NCI-H1436 treated with DMSO at 0.1 percent for 48 hours (cell line): ENCODE measurements at places on chromosomes 2 and 18.

DNA sequence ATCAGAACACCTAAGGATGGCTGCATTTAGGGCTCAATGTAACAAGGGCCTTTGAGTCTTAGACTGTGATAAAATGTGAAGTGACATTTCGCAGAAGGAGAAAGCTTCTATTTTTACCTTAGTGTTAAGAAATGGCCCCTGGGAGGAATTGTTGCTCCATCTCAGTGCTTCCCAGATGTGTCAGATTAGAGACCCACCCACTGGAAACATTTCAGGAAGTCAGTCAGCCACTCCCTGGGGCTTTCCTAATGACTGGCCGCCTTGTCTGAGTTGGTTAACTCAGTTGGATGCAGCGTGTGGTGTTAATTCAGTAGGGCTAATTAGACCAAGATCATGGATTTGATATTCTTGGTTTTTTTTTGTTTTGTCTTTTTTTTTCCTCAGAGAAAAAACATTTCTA is 355.9 kb downstream of the PIK3C3 start:
- no peak for DNase-seq

DNA sequence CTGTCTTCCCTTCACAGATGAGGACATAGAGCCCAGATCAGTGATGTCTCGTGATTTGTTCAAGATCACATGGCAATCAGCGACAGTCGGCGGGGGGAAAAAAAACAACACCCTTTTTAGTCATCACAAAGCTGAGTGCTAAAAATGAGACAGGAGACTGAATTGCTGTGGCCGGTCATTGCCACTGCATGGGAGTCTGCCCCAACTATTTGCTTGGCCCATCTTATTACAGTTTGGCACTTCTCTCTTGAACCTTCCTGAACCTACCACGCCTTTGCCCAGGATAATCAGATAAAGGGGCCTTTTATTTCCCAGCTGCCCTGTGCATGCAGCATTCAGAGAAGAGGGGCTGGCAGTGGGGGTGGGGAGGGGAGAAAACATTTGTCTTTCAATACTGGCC is 42.7 kb downstream of the SETBP1 start:
- no peak for DNase-seq

DNA sequence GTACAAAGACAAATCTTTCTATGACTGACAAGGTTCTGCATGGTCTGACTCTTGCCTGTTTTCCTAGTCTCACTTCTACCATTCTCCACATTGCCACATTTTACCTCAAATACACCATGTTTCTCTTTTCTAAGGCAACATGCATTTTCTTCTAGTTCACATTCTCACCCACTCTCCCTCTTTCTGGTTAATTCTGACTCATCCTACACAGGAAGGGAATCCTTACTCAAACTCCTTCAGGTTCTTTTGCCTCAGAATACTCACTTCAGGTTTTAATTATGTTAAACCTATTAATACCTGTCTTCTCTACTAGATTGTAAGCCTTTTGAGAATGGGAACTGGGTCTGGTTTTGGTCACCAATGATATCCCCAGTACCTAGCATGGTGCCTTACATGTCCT is 47.2 kb downstream of the MAP2 start:
- no peak for DNase-seq

- no peak for DNase-seq
These were observed 73.3 kb upstream of the FOSL2 start for GRCh38 chr2:28319118-28320008.

GRCh38 chr2:189300916-189301315 is 121.4 kb upstream of the COL5A2 start:
- no peak for DNase-seq

DNA sequence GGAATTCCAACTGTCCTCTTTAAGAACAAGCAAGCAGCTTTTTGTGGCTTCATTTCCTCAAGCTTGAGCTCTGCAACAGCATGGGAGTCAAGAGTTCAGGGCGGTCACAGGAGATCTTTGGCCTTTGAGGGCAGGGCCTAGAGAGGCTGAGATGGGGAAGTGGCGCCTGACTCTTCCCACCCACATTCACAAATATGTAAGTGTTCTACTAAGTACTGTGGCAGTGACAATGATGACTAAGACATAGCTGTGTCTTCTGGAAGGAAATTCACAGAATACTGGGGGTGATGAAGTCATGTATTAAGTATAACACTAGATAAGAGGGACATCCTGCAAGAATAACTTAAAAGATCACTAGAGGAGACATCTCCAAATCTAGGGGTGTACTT is 15.0 kb downstream of the RND3 start:
- no peak for DNase-seq

DNA sequence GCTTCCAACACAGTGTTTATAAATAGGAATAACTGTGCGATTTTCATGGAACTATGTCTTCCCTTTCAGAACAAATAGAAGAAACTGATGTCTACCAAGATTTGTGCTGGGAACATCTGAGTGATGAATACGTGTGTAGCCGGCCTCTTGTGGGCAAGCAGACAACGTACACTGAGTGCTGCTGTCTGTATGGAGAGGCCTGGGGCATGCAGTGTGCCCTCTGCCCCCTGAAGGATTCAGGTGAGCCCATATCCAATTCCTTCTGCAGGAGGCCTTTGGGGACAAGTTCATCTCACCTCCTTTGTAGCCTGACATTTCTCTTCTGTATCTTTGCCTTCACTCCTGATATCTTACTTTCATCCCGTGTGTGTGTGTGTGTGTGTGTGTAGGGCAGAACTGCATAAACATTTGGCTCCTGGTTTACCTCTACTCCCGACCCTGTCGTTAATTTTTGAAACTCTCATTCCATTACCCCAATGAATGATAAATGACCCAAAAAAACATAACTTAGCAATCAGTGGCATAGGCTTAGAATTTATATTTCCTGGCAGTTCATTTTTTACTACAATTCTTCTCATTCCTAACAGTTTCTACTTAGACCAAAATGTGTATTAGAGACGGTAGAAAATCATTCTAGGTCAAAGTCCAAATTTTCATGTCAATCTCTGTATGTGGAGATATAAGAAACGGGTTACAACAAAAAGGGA is 111.0 kb upstream of the RASGRP3 start:
- DNase-seq, result no peak

GRCh38 chr2:104120171-104120570 is 733.7 kb upstream of the POU3F3 start:
- no peak for DNase-seq

DNA sequence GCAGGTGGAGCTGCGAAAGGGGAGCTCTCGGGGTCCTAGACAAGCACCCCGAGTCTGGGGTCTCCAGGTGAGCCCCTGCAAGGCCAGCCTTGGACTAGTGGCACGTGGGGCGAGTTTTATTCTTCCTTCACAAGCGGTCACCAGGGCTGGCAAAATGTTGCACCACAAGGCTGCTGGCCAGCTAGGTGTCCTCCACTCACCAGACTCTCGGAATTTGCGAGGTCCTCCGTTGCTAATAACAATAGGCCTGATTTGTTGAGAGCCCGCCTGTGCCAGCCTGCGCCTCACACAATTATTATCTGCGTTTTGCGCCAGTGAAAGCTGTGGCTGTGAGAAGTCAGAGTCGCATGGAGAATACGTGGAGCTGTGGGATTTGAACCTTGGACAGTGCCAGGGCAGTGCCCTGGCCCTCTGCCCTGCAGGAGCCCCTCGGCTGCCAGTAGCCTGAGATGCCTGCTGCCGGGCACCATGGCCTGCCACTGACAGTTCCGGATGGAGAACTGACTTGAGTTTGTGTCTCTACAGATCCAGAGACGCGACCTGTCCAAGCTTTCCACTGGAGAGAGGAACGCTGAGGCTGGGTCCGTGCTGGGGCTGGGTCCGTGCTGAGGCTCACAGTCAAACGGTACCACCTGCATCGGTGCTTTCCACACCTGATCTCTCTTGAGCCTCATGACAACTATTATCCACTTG is 77.6 kb upstream of the ODC1 start:
- no peak for DNase-seq

GRCh38 chr18:59464486-59464885 is 105.4 kb upstream of the LMAN1 start:
- DNase-seq, result no peak

DNA sequence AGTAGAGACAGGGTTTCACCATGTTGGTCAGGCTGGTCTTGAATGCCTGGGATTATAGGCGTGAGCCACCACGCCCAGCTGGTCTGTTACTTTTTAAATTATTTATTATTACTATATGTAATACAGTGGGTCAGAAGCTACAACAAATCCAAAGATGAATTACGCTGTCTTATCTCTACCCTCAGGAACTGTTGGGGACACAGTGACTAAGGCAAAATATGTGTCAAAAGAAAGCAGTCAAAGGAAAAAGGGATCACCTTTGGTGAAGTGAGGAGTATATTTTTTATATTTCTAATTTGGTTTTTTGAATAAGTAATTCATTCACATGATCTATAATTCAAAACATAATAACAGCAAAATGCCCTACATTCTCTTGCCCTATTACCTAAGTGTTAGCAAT is 4.7 kb downstream of the CREB1 start:
- no peak for DNase-seq

DNA sequence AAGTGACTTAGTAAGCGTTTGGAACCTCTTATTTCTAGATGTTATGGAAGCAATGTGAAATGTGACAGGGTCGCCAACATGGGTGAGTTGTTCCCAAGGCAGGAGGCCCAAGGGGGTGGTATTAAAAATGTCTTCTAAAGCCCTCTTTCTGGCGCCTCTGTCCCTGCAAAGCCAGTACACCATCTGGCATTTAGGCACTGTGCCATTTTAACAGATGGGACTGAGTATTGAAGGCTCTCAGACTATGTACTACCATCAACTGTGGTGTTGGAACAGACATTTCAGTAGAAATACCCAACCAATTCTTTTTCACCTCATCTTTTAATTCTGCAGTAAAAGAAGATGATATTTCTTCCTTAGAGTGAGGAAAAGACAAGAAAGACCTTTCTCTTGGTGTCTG is 384.5 kb upstream of the MMADHC start:
- no peak for DNase-seq

- no peak for DNase-seq
These were observed 69.2 kb downstream of the TRIP12 start for GRCh38 chr2:229852565-229852964.

DNA sequence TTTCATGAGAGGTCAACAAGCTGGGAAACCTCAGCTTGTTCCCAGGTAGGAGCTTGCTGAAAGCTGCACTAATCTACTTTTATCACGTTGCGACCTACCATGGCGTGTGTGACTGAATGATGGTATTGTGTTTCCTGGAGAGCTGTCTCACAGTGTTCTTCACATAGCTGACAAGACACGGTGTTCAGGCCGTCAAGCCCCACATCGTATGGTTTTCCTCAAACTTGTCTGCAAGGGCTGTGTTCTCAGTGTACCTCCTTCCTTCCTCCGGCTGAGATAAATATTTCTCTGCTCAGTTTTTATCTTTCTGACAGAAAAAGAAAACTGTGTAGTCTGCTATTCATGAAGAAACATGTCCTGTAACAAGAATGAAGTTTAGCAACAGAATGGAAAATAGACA is 244.8 kb downstream of the DCDC2C start:
- no peak for DNase-seq

DNA sequence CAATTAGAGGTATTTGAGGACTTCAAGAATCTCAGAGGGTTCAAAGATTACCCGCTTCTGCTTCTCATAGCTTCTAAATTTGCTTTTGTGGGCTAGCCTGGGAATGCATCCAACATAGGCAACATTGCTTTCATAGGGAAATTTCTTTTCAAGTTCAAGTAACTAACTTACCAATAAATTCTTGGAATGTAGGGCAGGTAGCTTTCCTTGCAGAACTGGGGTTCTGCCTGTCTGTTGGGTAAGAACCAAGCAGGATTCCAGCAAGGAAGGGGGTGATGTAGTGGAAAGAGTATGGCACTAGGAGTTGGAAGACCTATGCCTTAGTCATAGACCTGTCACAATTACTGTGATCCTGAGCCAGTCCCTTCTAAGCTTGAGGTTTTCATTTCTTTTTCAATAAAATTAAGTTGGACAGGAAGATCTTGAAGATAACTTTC is 164.1 kb downstream of the FHOD3 start:
- DNase-seq, result no peak

DNA sequence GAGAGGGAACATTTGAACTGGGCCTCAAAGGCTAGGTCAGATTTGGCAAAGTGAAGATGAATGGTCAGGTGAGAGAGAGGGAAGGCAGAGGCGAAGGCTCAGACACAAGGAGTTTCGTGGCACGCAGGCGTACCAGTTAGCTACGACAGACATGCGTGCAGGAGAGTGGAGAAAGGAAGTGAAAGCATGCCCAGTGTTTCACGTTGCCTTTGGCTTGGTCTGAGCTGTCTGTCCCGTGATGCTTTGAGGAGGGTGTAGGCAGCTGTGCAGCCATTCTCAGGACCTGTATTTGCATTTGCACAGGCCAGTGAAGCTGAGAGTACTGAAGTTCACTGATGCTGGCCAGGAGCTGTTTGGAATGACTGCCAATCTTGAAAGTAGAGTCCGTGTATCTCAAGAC is 69.5 kb downstream of the HNRNPLL start:
- DNase-seq, result no peak
